ENCODE measurements at places on chromosomes 12 and 14. TPM values are rescaled to one million over a fixed set of nuclear protein-coding genes. Genes with fewer than 3 reads are reported as not detected.

Gene KCNK13
- 0.56 TPM for total RNA-seq

Gene SARNP
- 47.8 TPM for total RNA-seq

Gene TAS2R50
- total RNA-seq, result 2.0 TPM

Gene CLEC6A
- total RNA-seq, result not detected

Gene NEMP1
- 8.8 TPM for total RNA-seq

Gene BMP4
- 9.3 TPM for total RNA-seq

Gene PRIMA1
- total RNA-seq, result 5.0 TPM

Gene MYH6
- 1.3 TPM for total RNA-seq

Gene USP44
- 1.8 TPM for total RNA-seq

Gene ARMH4
- 9.2 TPM for total RNA-seq

DNA sequence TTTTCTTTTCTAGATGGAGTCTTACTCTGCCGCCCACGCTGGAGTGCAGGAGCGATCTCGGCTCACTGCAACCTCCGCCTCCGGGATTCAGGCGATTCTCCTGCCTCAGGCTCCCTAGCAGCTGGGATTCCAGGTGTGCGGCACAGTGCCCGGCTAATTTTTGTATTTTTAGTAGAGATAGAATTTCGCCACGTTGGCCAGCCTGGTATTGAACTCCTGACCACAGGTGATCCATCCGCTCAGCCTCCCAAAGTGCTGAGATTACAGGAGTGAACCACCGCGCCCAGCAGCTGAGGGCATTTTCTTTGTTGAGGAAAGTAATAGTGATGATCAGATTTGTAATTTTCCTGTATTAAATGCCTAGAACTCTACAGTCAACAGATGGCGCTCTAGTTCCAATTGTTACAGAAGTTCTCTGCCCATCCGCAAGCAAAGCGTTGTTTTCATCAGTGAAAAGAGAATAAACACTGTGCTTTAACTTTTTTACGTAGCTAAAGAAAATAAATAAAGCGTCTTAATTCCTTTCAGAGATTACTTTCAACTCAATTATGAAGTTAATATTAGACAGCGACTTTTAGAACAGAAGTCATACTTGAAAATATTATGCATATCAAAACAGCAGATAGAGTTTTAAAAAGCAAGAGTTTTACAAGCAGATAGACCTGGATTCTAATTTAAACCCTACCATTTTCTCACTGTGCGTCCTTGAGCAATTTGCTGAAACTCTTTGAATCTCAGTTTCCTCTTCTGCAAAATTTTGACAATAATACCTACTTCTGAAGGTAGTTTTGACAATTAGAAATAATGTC lies 335.1 kb downstream of the DUSP6 start:
- DNase-seq, result no peak

DNA sequence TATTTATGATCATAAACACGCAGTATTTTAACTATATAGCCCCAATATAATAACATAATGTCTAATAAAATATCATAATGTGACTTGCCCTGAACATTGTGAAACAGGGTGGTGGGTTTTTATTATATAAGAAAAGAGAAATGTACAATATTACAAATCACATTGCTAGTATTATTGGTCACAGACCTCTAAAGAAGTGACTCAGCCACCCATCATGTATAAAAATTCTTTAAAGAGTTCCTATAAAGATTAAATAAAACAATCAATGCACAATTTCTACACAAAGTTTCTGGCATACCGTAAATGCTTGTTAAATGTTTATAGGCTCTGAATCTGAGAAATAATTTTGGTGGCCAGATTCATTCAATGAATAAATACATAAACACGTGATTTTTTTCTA lies 28.9 kb downstream of the ABCC9 start:
- no peak for DNase-seq

DNA sequence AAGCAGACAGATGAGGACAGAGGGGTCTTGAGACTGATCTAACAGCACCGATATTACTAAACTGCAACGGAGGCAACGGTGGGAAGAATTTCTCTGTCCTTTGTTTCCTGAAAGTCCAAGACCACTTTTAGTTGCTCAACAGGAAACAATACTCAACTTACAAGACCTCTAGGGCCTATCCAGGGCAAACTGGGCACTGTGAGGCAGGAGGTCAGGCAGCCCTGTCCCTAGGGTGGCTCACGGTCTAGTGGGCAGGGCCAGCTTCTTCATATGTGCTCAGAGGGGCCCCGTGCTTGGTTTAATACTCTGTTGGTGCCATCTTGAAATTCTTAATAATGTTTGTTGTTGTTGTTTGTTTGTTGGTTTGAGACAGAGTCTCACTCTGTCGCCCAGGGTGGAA lies 14.2 kb downstream of the SSH1 start:
- no peak for DNase-seq

DNA sequence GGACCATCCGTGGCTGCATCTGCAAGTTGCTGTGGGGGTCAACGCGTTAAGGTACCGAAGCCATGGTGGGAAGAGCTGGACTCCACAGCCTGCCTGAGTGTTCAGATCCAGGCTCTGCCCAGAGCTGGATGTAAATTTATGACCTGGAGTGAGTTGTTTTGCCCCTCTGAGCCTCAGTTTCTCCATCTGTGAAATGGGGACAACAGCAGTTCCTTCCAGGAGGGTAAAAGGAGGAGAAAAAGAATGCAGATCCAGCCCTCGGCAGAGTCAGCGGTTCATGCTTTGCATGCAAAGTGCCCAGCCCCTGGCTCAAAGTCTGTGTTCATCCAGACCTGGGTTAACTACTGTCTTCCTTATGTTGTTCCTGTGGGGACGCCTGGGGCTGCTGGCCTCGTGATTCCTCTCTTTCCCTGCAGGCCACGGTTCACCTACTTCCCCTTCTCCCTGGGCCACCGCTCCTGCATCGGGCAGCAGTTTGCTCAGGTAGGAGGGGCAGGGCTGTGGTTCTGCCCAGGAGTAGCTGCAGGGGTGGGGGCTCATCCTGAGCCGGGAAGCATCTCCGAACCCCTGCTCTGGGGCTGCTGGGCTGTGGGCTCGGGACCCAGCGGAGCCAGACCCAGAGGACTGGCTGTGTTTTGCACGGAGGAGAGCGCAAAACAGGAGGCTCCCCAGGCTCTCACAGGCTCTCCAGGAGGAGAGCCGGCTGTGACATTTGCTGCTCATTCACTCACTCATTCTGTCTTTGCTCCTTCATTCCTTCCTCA lies 41.9 kb downstream of the CYP46A1 start:
- peak; percentile 44 for DNase-seq

- no peak for DNase-seq
Observed at GRCh38 chr12:100058482-100059029, 73.8 kb upstream of the ANKS1B start.

DNA sequence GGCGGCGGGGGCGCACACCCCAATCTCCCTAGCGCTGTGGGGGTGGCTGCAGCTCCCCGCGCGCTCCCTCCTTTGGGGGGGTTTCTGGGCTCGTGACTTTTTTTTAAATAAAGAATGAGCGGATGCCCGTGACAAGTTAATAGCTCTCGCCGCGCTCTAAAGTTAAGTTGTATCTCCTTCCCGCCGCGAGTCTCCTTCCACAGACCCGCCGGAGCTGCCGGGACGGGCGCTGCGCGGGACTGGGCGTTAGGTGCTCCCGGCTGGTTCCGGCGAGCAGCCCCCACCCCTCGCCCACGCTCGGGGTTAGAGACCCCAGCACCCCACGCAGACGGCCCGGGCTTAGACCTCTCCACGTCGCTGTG lies 82.6 kb upstream of the HMGA2 start:
- DNase-seq, result no peak

DNA sequence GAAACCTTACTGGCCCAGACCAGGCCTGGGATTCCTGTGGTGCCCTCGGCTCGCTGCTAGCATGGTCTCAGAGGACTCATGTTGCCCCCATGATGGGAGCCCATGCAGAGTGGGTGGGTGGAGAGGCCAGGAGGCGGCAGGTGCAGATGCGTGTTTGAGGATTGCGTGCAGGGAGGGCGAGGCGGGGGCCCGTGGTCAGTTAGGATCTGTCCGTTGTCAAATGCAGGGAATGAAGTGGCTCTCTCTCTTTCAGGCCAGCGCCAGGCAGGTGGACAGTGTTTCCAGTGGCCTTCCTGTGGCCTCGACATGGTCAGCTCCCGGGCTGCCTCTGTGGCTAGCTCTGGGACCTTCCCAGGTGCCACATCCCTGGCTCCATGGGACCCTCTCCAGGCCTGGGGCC lies 39.3 kb upstream of the DLK1 start:
- no peak for DNase-seq

DNA sequence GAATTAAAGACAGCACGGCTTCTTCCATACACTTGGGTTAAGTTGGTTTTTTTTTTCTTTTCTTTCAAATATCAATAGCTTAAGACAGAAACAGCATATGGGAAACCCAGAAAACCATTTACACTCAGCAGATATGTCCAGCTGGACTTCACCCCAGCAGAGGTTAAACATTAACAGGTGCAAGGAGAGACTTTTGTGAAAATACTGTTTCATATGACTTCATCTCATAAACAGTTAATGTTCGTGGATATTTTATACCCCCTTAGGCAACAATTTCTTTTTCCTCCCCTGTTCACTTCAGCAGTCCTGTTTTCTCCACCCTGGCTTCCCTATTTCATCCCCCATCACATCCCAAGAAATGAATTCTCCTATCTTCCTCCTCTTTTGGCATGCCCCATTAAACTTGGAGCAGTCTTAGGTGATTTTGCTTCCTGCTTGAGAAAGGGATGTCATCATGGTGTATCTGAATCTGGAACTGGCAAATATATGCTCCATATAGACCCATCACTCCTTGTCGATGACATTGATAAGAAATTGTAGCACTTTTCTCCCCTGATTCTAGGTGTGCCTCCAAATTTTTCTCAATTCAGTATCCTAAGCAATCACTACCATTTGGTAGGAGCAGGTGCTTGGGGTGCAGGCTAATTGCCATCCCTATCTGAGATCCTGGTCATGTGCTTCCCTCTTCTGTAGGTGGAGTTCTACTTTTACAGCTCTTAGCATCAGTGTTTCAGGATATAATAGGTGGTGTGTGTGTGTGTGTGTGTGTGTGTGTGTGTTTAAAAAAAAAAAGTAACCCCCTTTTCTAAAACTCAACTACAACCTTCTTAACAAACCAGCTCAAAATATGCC lies 67.9 kb downstream of the BMP4 start:
- no peak for DNase-seq

- DNase-seq, result peak; percentile 88
Observed at GRCh38 chr12:39905152-39905551, 200.7 kb downstream of the SLC2A13 start.

DNA sequence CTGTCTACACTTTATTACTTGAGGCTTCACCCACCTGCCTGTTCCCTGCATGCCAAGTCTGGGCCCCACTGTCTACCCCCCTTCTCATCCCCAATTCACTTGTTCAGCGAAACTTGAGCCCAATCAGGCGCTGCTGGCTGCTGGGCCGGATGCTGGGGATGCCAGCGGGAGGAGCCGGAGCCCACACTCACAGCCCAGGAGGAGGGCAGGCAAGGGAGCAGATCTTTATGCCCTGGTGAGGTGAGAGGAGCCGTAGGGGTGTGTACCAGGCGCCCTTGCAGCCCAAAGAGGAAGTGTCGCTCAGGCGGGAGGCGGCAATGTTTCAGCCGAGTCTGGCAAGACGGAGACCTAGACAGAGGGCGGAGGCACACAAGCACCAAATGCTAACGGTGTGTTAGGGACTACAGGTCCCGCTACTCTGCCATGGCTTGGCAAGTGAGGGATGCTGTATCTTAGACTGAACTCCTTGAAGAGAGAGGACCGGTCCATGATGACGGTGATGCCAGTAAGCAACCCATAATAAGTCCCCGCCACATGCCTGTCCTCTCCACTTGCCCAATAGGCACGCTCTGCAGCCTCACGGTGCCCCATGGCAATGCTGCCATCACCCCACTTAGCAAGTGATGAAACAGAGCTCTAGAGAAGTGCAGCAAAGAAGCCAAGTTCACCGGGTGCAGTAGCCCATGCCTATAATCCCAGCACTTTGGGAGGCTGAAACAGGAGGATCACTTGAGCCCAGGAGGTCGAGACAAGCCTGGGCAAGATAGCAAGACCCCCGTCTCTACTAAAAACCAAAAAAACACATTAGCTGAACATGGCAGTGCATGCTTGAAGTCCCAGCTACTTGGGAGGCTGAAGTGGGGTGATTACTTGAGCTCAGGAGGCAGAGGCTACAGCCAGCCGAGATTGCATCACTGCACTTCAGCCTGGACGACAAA lies 41.6 kb downstream of the LRRC74A start:
- peak; percentile 89 for DNase-seq

DNA sequence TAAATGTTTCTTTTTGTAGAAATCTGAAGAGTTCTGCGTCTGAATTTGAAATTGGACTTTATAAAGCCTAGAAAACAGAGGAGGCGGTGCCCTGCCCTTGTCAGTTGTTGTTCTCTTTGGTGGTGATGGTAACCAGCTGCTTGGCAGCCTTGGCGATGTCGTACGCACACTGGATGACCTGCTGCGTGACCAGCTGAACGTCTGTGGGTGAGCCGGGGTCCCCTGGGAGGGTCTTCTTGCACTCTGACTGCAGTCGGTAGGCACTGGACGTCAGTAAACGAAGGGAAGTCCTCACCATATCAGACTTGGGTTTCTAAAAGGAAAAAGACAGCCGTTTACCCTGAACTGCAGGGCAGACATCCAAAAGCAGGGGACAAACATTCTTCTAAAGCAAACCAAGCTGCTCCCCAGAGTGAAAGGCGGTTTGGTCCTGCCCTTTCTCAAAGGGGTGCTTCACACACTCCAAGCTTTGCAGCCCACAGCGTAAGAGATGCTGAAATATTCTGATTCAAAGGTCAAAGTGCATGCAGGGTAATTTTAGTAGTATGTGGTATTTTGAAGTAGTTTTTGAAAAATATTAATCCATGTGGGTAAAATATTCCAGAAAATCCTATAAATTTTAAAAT lies 32.9 kb downstream of the TCHP start:
- DNase-seq, result peak; percentile 88

- DNase-seq, result no peak
Observed at GRCh38 chr12:5163661-5164060, 120.0 kb downstream of the KCNA5 start.

- DNase-seq, result no peak
Observed at GRCh38 chr12:40225337-40225983, 663 bp downstream of the LRRK2 start.

DNA sequence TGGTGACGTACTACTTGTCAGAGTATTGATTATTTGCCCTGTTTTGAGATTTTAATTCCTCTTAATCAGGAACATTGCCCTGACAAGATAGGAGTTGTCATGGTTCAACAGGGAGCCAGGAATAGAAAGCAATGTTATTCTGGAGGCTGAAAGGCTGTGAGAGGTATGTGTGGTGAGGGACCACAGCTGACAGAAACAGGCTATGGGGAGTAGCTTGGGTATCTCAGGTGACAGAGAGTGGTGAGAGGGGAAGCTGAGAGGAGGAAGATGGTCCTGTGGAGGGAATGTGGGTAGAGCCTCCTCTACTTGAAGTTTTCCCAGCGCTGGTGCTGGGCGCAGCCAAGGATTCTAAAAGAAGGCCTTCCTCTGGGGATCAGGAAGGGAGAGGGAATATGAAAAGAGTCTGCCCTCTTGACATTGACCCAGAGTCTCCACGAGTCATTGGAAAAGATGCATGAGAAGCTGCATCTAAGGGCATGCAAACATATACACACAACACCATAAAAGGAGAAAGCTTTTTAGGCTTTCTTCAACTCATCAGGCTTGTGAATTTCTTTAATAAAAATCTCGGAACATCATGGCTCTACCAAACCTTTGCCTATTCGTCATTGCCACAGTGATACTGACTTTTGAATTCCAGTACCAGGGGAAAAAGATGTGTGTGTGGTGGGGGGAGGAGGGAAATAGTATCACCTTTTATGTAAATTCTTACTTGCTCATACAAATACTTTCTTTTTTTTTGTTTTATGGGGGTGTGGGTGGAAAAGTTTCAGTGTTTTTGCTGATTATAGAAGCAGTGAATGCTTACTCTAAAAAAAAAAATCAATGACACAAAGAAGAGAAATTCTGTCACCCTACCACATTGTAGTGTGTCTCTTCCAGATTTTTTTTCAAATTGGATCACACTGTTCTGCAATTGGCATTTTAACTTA lies 39.9 kb upstream of the DHRS7 start:
- DNase-seq, result no peak
